ENCODE measurements at places on chromosomes 13 and 19.

DNA sequence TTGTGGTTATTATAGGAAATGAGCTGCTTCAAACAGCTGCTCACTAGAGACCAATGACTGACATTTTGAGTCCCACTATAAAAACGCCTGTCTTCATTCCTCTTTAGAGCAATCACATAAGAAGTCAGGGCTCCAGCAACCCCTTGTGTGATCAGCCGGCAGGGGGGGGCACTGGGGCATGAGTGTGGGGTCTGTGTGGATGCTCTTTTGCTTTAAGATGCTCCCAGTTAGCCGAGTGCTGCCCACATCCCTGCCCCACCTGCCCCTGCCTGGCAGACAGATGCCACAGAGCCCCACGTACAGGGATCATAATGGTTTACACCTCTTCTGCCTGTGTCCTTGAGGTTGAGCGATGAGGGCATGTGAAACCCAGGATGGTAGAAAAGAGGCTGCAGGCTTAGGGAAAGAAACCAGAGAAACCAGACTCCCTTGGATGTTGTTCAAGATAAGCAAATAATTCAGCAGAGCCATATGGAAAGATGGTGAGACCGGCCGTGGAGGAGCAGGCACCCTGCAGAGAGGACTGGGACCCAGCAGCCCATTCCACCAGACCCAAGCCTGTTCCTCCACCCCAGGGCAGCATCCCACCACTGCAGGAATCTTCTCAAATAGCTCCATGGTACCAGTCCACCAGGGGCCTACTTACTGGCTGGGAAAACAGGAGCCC, 55.4 kb downstream of the CHST8 start:
- DNase-seq = no peak

DNA sequence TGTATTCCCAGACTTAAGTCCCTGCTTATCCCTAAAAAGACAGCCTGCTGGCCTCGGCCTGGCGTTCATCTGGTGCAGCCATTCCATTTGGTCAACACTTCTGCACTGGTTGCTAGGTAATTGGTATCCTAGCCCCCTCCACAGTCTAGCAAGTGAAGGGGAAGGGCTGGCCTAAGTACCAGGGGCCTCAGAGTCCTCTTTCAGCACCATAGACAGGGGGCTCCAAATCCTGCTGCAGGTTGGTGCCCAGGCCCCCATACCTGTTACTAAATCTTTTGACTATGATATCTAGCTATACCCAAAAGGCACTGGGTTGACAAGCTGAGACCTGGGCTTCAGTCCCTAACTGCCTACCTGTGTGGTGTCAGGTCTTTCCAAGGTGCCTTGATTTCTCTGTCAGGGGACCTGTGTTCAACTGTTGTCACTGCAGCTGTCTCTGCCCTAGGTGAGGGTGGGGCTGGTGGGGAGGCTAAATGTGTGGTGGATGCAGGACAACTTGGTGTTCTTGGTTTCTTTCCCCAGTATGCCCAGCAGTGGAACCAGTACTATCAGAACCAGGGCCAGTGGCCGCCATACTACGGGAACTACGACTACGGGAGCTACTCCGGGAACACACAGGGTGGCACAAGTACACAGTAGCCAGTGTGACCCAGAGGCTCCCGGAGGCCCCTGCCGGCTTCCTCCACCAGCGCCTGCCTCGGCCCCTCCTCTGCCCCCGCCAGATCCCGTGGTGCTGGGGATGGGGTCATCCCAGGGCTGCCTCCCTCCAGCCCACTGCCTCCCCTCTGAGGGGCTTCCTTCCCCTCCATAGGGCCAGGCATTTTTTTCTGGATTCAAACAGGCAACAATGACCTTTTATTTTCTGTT, 3.8 kb upstream of the CCDC97 start:
- DNase-seq = no peak

DNA sequence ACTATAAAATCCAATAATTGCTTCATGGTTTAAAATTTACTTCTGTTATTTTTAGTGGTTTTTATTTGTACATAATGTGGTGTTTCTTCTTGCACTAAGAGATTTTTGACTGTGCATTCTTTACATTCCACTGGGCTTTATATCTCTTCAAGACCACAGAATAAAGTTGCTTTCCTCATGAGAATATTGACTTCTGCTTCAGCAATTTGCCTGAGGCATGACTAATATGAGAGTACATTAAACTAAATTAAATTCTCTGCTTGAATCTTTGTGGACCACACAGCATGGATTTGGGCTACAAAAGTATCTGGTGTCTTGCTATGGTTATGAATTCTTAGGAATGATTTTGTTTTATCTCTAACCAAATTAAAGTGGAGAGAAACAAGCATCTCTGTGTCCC, 1463.4 kb upstream of the PCDH20 start:
- no peak for DNase-seq

DNA sequence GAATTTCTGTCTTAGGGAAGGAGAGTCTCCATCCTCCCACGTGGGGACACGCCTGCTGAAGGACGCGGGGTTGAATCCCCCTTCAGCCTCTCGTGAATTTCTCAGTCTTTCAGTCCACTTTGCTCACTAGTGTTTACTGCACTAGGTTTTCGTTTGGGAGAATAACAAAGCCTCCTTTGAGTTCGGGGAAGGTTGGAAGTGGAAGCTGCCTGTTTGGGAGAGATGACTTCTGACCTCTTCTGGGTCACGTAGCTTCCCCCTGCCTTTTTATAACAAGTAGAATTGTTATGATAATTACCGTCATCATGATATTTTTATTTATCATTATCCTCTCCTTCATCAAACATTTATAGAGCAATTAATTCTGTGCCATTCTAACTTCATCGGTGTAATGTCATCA, 60.7 kb downstream of the ATP11A start:
- DNase-seq = no peak

DNA sequence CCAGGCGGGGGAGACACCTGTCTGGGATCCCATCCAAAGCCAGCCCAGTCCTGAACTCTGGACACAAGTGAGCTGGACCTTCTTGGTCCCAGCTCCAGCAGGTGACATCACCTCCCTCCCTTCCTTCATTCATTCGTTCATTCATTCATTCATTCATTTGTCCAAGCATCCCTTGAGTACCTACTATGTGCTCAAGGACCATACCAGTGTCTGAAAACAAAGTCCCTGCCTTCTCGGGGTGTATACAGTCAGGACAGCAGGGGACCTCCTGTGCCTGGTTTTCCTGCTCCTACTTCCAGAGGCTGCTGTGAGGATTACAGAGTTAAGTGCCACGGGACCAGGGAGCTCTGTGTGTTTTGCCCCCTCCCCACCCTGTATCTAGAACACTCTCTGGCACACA, 14.0 kb downstream of the ACER1 start:
- DNase-seq = no peak

- no peak for DNase-seq
Measured at GRCh38 chr13:111228262-111229144, 91.9 kb upstream of the TEX29 start.

DNA sequence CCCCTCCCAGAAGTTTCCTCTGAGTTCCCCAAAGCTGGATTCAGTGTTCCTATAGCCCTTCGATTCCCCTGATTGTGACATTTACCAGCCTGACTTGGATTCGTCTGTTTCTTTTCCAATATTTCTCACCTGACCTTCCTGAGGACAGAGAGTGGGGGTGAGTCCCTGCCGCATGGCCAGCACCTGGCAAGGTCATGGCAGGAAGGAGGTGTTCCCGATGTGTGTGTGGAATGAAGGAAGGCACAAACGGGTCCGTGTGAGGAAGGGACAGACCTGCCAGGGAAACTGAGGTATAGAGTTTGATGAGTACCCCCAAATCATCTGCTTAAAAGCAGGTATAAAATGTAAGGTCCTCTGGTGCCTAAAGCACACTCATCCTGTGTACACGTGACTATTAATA, 3.3 kb downstream of the COL4A1 start:
- no peak for DNase-seq

DNA sequence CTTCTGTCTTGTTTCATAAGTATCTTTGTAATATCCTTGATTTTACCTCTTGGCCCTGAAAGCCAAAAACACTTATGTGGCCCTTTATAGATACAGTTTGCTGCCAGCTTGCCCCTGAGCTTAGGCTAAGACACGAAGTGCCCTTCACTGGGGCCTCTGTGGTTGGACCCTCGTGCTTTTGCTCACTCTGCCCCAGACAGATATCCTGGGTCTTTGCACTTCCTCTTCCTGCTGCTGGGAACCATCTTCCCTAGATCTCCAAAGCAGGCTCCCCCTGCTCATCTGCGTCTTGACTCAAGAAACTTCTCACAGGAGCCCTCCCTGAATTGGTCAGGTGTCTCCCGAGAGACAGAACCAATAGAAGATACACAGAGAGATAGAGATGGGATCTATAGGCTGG, 2.0 kb upstream of the TNFSF14 start:
- no peak for DNase-seq

GRCh38 chr19:40831502-40832430, 18.5 kb downstream of the CYP2A6 start:
- no peak for DNase-seq

- no peak for DNase-seq
Measured at GRCh38 chr13:45446181-45446580, 18.6 kb upstream of the COG3 start.

DNA sequence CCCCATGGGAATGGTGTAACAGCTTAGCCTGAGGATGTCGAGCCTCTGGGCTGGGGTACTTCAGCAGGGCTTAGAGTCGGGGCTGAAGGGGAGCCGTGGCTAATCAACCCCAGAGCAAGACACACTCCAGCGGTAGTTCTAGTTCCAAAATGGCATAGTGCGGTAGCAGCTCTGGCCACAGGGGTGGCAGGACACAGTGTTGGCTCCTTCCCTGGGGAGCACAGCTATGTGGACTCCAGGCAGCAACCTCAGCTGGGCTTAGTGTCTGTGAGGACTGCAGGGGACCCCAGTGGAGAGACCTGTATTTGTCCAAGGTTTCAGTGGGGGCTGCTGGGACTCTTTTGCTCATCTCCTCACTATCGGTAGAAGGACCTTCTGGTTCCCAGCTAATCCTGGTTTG, 70.8 kb upstream of the PCDH20 start:
- no peak for DNase-seq

DNA sequence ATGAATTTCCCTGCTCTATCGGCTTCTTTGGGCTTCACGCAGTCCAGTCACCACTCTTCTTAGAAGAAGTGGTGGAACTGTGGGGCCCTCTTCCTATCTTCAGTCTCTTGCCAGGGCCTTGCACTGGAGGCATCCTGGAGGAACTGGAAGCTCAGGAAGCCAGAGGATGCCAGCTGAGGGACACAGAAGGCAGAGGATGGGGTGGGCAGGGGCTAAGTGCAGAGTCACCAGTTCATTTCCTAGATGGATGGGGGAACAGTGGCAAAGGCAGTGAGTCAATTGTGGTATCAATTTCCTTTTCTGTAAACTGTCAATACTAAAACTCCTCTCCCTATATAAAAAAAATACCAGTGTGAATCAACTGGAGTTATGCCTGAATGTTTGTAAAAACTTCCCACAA, 419.7 kb downstream of the KLF12 start:
- no peak for DNase-seq

DNA sequence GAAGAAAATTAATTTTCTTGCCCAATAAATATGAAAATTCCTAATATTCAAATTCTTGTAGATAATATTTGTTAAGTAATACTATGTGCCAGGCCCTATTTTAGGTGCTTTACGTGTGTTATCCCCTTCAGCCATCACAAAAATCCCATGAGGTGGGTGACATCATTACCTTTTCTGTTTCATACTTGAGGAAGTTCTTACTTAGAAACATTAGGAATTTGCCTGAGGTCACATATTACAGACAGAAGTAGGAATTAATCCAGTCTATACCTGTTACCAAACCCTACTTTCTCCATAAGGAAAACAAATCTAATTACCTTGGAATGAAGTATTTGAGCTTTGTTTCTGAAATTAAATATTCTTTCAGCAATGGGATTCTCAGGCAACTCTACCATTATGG, 336.1 kb downstream of the GPC6 start:
- DNase-seq = no peak

DNA sequence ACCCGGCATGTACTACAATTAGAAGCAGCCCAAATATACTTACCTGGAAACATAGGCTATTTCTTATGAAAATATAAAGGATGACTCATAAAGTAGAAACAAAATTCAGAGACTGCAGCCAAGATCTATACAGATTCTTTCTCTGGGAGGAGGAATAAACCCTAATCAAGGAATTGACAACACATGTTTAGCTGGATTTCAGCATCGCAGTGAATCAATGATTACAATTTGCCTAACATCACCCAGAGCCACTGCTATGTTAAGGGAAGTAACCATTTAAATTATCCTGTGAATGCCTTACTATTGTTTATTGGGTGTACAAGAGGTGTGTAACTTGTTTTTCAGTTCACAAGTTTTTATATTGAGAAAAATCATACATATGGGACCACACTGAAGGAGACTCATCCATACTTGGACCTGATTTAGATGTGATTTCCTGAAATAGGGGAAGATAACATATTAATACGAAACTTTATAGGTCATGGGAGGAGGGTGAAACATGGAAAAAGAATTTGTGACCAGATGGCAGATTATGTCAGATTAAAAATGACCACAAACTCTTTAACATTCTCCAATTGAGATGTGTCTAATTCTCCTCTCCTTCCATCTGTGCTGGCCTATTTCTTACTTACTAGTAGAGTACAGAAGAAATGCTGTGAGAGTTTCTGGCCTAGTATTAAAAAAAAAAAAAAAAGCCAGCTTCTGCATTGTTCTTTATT, 1168.4 kb downstream of the SLITRK1 start:
- DNase-seq = no peak

GRCh38 chr13:97122381-97122996, 99.6 kb upstream of the MBNL2 start:
- DNase-seq = no peak

GRCh38 chr13:27005556-27005955, 166.1 kb downstream of the USP12 start:
- no peak for DNase-seq

DNA sequence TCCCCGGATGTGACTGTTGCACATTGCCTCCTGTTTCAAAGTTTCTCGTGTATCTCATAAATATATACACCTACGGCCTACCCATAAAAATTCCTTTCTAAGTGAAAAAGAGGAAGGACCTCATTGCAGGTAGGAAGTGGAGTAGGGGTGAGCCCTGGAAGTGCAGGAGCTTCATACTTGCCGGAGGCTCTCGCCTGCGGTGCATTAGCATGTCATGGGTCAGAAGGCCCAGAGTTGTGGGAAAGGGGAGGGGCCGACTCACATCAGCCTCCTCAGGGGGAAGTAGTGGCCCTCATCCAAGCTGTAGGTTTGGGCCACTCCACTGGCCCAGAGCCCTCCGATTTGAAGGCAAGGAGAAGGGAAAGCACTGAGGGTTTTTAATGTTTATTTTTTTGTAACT, 26.0 kb upstream of the IRS2 start:
- no peak for DNase-seq

DNA sequence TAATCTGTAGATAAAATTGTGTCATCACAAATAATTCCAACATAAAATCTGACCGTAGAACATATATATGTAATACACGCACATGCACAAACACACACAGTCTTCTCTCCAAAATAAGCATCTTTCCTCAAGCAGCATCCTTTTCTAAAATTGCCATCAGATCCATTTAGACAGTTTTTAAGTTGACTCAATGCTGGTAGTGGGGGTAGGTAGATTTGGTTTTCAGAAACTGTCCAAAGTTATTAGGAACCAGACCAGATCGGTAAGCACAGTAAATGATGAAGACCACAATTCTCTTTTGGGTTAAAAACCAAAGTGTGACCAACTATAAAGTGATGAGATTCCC, 64.6 kb downstream of the SERP2 start:
- no peak for DNase-seq

- DNase-seq = no peak
Measured at GRCh38 chr13:113400621-113401451, 36.9 kb upstream of the GRTP1 start.
